ENCODE measurements at places on chromosomes 7 and 10. TPM values are rescaled to one million over a fixed set of nuclear protein-coding genes. Genes with fewer than 3 reads are reported as not detected.

DNA sequence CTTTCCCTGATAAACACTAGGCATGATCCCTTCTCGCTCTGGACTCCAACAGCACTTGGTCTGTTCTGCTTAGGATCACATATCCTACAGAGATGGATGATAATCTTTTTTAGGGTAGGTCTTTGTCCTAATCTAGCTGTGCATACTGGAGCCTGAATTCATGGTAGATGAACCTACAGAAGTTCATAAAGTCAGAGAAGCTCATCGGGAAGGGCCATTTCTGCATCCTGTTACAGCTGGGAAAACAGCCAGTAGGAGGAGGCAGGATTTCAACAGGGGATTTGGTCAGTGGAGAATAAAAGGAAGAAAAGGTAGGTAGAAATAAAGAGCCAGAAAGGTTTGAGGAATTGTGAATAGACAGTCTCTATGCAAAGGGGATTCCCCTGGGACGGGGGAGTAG lies 101.4 kb downstream of the ANK3 start:
- no peak for DNase-seq

DNA sequence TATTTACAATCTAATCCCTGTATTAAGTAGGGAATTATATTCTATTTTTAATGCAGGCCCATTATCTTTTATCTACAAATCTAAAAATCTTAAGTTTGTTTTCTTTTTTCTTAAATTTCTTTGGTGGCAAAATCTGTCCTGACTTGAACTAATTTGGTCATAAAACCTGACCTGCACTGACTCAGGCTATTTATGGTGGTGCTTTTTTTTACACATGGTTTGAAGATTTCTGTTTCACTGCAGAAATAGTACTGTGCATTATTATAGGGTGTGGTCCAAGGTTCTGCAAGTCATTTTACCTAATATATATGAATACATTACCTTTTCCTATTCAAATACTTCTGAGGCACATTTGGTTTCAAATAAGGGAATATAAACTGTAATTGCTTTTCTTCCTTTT lies 137.0 kb downstream of the CD36 start:
- DNase-seq = no peak

GRCh38 chr7:132837529-132837928 lies 244.4 kb downstream of the CHCHD3 start:
- DNase-seq = no peak

DNA sequence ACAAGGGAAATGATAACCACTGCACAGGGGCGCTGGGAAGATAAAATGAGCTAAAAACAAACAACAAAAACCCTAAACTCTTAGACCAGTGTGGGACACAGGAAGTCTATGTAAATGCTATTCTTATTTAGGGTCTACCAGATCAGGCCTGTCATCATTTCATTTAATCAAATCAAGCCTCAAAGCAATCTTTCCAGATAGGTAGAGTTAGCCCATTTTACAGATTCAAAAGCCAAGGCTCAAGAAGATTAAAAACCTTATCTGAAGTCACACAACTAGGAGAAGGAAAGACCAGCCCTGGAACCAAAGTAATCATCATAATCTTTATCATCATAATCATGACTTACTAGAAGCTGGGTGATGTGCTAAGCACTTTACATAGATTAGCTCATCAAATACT lies 4.7 kb downstream of the NOD1 start:
- DNase-seq = no peak

GRCh38 chr7:106252568-106252967 lies 32.2 kb downstream of the NAMPT start:
- no peak for DNase-seq

- no peak for DNase-seq
Observed at GRCh38 chr10:103890688-103891087, 27.3 kb downstream of the STN1 start.

DNA sequence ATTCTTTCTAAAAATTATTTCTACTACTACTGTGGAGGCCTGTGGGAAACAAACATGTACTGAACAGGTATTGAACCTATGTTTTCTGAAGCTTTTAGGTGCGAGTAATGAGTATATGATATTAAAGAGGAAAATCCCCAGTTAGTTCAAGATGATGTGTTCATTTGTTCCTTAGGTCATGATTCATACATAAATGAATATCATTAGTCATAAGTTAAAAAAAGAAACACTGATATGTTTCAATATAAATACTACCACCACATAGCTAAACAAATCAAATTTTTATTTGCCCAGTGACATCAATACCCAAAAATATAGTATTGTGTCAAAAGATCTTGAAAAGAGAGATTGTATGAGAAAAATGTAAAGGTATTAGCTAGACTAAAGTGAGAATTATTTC lies 210.7 kb upstream of the GNAI1 start:
- no peak for DNase-seq

DNA sequence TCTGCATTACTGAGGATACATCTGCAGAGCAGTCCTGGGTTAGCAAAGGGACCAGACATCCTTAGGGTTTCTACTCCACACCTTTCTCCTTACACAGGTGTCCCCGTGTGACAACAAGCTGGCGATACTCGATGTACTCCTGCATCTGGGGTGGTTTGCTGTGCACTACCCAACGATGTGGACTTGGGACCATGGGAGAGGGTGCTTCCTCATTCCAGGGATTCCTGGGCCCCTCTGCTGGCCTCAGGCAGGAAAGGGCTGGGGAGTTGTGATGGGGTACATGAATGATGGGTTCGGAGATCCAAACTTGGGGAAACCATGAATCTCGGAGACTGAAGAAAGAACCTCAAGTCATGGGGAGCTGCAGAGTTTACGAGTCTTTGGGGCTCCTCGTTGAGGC lies 179.6 kb upstream of the GALNT17 start:
- DNase-seq = no peak

DNA sequence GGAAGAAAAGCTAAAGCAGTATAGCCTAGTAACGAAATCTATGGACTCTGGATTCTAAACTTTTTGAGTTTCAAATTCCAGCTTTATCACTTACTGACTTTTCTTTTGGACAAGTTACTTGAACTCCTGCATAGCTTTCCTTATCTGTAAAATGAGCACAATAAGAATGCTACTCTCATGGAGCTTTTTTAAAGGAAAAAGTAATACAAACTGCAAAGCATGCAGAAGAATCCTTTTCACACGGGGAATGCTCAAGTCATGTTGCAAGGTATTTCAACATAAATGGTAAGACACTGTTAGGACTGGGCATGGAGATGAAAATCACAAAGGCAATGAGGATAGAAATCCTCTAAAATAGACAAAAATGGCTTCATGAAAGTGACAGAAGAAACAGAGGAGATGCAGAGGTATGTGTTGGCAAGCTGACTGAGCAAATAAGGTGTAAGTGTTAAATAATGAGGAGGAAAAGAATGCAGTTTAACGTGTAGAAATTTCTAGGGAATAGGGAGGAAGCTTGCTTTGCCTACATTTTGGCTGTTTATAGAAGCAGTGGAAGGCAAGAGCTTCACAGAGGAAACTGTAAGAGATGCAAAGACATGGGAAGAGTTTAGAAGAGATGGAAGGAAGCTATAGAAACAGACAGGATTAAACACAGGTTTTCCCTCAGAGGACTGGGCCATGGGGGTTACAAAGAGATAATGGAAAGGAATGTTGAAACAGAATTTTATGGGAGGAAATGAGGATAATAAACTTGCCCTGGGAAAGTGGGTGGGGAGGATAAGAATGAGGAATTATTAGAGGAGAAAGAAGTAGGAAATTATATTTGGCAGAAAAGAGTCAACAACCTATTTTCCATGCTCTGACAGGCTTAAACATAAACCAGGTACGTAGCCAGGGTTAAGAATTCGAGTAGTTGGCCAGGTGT lies 28.8 kb upstream of the SNX13 start:
- DNase-seq = no peak

- DNase-seq = no peak
Observed at GRCh38 chr10:51685768-51686167, 13.6 kb downstream of the CSTF2T start.

The RELN gene
- 0.03 TPM for total RNA-seq

The WIPF3 gene
- total RNA-seq = not detected

The CHRM2 gene
- 1.7 TPM for total RNA-seq

The BBIP1 gene
- total RNA-seq = 27.6 TPM

The GTF2IRD2 gene
- total RNA-seq = 6.3 TPM

The ELN gene
- total RNA-seq = 5.9 TPM

The GNA12 gene
- total RNA-seq = 55.8 TPM

The FAM241B gene
- total RNA-seq = 0.43 TPM

All from HFFc6 (cell line).